ENCODE measurements at places on chromosomes 11 and 22.

DNA sequence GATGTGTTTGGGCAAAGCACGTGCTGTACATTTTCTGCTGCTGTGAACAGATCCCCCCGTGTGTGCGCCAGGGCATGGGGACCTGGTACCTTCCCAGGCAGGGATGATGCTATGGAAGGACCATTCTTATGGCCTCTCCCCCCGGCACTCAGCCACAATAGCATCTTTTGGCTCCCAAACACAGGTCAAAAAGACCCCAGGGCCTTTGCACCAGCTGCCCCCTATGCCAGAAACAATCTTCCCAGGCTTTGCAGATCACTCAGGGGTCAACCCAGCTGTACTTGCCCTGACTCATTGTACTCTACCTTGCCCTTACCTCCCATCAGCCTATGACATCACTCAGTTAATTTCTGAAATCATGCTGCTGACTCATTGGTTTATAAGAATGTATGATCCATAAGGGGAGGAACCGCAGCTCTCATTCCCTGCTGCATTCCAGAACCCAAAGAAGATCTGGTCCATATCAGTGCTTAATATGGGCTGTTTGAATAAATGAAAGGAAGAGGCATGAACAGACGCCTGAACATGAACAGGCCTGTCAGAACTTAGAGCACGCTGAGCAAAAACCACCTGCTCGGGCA lies 100.7 kb downstream of the CELSR1 start:
- DNase-seq = no peak

DNA sequence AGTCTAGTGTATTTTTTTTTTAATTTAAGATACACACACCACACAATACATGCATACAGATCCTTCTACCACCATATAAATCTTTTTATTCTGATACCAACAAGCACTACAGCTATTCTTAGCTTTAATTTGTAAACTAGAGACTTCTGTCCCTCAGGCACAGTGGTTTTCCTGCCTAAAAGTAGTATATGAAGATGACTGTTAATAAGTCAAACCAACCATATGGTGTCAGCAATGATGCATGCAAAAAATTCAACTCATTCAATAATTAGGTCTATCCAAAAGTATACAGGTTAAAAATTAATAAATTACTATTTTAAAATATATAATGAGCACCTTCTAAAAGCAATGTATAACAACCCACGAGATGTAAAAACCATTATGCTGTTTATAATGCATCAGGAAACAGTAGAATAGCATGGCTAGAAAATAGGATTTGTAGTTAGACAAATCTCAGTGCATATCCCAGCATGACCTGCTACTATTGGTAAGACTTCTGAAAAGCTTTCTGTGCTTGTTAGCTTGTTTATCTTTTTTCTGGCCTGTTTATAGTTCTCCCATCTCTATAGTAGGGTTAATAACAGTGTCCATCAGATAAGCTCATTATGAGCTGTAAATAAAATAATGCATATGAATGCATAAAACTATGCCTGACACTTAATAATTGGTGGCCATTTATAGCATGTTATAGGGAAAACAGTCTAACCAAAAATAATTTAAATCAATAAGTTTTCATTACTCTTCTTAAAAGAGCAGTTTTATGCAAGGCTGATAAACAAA lies 10.2 kb downstream of the RAB38 start:
- no peak for DNase-seq

- no peak for DNase-seq
Measured at GRCh38 chr22:19755722-19756287, 4.8 kb upstream of the TBX1 start.

GRCh38 chr22:40178417-40179409 lies 988 bp downstream of the TNRC6B start:
- DNase-seq = no peak

DNA sequence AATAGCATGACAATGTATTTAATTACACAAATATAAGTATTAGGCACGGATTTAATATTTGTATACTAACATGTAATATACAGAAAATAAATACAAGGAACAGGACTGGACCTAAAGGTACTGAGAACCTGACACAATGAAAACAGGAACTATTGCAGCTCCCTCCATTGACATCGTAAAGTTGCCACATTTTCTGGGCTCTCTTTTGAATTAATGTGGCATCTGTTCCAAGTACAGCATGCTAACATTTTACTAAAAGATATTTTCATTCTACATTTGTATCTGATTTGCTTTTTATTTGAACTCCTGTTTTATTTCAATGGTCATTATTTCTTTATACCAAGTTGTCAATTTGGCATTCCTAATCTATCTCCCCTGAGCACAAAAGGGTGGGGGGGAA lies 15.3 kb downstream of the PHF21A start:
- no peak for DNase-seq

- no peak for DNase-seq
Measured at GRCh38 chr22:20312396-20313191, 7.3 kb downstream of the DGCR6L start.

GRCh38 chr11:128284634-128285033 lies 302.7 kb downstream of the ETS1 start:
- no peak for DNase-seq

GRCh38 chr11:105786741-105787140 lies 176.9 kb downstream of the GRIA4 start:
- DNase-seq = no peak

GRCh38 chr11:123125169-123125568 lies 63.2 kb upstream of the HSPA8 start:
- DNase-seq = no peak

GRCh38 chr11:115437902-115438575 lies 66.2 kb downstream of the CADM1 start:
- no peak for DNase-seq

GRCh38 chr11:70302419-70302752 lies 31.9 kb downstream of the PPFIA1 start:
- no peak for DNase-seq

GRCh38 chr22:49272546-49273125 lies 555.0 kb downstream of the BRD1 start:
- DNase-seq = no peak

GRCh38 chr11:108197351-108197750 lies 25.1 kb downstream of the NPAT start:
- DNase-seq = no peak

DNA sequence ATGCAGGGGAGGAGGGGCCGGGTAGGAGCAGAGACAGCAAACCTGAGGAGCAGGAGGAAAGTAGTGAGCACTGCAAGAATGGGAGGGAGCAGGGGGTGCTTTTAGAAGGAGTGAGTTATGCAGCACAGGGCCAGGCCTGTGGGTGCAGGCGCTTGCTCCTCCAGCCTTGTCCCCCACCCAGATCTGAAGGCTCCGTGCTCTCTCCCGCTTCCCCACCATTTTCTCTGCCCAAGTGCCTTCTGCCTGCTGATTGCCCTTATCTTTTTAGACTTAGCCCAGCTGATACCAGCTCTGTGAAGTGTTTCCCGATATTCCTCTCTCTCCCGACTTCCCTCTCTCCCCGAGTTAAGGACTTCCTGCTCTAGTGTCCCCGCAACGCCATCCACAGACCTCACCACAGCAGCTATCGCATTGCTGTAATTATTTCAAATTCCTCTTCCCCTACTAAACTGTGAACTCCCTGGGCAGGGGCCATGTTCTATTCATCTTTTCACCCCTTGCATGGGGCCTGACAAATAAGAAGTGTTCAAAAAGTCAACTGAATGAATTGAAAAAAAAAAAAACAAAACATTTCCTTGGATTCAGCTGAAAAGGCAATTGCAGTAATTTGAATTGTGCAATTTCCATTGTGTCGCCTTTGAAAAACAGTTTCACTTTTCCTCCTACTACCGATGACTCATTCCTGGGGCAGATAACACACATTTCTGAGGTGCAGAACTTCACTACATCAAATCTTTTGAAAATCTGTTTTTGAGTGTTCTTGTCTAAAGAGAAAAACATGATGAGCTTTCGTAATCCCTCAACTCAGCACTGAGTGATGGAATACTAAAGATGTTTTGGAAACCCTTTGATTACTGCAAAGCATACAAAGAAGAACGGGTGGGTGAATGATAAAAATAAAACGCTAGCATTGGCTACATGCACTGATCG lies 69.7 kb upstream of the BMAL1 start:
- no peak for DNase-seq
